ENCODE measurements at places on chromosomes 6 and 20.

- DNase-seq = no peak
Measured at GRCh38 chr6:4139272-4139671, 3.9 kb upstream of the ECI2 start.

DNA sequence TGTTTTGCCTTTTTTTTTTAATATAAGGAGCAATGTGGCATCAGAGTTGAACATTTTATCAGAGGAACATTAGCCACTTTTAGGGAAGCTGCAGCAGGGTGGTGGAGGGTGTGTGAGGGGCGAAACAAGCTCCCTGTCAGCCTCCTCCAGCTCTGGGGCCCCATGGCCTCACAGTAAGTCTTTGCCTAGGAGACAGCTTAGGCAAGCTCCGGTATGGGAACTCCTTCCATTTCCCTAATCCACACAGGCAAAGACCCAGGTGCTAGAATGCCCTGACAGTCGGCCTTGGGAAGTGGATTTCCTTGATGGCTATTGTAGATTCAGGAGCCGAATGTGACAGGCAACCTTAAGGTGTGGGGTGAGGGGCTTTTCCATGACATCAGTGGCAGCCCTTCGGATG lies 862 bp downstream of the PRND start:
- DNase-seq = no peak

DNA sequence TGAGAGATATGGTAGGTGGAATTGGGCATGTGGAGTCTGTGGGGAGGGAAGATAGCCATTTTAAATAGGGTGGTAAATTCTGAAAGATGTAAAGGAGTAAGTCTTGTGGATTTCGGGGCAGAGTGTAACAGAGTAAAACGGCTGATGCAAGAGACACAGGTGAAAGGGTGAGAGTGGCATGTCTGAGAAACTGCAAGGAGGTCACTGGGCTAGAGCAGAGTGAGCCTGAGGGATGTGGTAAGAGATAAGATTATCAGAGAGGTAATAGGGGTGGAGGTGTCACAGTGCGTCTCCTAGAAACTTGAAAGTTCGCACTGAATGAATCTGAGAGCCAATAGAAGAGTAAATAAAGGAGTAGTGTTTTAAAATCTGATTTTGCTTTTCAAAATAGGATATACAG lies 308.1 kb downstream of the EPM2A start:
- no peak for DNase-seq

DNA sequence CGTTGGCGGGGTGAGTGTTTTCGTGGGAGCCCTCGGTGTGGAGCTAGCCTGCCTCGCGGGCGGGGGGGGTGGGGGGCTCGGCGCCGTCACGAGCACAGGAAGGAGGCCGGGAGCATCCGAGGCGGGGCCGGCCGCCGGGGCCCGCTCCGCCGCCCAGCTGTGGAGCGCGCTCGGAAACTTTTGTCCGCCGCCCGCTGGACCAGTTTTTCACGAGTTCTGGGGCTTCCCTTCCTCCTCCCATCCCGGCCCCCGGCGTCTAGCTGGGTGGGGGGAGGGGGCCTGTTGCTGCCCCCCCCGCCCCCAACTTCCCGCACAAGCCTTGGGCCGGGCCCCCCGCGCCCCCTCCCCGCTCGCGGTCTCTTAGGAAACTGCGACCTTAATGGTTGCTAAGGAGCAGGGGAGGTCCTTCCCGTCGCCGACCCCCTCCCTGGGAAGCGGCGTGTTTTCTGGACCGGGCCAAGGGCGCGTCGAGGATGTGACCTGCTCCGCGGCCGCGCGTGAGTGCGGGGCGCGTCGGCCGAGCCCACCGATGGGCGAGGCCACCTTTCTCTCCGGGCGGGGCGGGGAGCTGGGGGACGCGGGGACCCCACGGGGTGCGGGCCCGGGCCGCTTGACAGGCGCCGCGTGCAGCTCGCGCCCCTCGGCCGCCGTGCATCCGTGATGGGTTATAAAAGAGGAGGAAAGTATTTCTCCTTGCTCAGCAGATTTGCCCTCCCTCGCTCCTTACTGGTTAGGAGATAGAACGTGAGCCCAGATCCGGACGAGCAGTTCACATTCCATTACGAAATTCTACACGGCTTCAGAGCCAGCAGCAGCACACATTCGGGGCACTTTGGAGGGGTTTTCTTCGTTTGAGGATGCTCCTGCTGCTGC lies 1.4 kb downstream of the RREB1 start:
- DNase-seq = peak; percentile 15

DNA sequence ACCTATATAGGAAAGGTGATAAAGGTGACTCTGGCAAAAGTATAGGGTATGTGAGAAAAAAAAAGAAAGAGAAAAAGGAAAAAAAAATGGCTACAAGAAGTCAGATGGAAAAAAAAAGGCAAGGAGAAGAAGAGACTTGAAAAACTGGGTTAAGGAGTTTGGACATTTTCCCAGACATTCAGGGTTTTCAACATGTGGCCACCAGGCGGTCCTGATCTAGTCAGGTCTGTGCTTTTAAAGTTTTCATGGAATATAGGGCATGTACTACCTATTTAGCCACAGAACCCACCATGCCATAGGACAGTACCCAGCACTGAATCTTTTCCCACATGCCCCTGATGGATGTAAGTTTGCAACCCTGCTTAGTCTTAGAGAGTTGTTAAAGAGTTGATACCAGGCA lies 433.7 kb downstream of the MAFB start:
- no peak for DNase-seq

- no peak for DNase-seq
Measured at GRCh38 chr6:56406276-56407269, 159.2 kb upstream of the COL21A1 start.

DNA sequence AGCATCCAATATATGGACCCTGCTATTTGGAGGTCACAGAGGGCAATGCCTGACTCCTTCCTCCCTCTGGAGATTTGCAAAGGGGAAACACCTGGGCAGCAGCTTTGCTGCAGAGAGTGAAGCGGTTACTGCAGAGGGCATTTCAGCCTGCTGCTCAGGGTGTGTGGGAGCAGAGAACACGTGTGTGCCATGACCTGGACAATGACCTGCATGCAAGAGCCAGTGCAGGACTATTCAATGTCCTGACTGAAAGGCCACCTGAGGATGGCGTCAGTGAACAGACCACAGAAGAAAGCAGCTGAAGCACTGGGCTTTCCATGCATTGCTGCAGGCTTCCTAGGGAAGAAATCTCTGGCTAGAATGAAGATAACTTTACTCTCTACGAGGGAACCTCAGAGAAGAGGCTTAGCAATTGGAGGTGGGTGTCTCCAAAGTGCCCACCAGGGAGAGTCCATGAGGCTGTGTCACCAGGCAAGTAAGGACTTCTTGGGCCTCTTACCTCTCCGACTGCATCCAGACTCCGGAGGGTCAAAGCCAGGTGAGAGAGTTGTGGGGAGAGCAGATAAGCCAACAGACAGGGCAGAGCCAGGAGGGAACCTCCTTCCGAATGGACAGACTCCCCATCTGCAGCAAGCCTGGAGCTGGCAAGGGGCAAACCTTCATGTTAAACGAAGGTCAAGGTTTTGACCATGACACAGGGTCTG lies 52.9 kb upstream of the PMEPA1 start:
- no peak for DNase-seq

- DNase-seq = no peak
Measured at GRCh38 chr6:46135176-46135575, 5.4 kb downstream of the ENPP4 start.

- DNase-seq = no peak
Measured at GRCh38 chr6:42222448-42222847, 4.8 kb upstream of the MRPS10 start.

DNA sequence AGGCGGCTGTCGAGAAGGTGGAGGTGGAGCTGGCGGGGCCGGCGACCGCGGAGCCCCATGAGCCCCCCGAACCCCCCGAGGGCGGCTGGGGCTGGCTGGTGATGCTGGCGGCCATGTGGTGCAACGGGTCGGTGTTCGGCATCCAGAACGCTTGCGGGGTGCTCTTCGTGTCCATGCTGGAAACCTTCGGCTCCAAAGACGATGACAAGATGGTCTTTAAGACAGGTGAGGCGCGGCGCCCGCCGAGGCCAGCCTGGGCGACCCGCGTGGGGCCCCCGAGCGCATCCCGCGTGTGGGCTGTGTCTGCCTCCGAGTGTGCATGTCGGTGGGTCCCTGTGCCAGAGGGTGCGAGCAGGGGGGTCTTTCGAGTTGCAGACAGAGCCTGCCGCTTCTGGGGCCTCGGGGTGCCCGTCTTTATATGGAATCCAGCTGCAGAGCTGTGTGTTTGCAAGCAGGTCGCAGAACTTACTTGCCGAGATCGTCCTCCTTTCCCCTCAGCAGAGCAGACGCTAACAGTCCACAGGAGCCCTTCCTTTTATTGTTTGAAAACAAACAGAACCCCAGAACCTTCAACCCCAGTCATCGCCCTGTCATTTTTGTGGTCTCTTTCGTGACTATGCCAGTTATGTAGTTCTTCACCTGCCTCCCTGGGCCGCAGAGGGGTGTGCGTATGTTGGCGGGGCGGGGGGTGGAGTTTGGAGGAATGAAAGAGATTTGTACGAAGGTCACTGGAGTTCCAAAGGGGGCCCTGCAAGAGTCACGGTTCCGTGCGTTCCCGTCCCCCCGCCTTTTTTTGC lies 766 bp downstream of the SLC16A10 start:
- DNase-seq = peak; percentile 49

DNA sequence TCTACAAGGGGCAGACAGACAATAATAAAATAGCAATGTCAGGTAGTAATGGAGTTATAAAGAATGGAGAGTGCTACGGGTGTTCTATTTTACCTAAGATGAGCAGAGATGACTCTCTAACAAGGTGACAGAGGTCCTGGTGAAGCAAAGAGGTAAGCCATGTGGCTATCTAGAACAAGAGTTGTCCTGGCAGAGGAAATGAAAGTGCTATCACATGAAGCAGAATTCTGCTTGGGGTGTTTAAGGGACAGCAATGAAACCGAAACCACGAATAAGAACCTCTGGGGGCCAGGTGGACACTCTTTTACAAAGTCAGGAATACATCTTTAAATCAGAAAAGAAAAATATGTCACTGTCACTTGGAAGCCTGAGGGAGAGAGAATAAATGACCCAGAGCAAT lies 37.9 kb upstream of the IRAK1BP1 start:
- no peak for DNase-seq

DNA sequence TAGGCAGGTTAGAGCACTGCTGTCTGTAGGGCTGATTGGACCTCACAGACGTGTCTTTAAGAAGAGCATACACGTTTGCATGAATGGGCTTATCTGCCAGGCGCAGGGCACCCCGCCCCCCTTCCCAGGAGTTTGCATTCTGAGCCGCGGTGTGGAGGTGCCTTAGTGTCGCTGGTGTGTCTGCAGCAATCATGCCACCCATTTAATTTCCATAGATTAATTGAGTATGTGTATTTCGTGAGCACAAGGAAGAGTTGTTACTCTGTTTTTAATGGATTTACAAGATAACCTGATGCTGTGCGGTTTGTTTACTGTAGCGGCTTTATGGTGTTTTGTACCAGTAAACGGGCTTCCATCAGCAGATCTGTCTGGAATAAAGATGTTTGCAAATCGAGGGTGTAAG lies 107.7 kb downstream of the ZDHHC14 start:
- DNase-seq = no peak

DNA sequence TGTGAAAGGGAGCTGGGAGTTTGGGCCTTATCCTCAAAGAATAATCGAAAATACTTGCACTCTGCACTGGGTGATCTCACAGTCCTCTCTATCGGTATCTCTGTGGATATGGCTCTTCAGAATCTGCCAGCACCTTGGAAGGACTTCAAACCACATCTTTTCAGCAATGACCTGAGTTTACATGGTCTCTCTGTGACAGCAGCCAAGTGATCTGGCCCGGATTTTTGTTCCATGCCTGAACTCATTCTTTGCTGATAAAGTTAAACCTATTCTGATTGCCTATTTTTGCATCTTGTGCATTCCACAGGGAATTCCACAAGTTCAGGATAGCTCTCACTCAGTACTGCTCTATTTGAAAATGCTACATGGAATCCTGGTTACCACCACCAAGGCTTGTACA lies 98.9 kb downstream of the HDGFL1 start:
- no peak for DNase-seq

DNA sequence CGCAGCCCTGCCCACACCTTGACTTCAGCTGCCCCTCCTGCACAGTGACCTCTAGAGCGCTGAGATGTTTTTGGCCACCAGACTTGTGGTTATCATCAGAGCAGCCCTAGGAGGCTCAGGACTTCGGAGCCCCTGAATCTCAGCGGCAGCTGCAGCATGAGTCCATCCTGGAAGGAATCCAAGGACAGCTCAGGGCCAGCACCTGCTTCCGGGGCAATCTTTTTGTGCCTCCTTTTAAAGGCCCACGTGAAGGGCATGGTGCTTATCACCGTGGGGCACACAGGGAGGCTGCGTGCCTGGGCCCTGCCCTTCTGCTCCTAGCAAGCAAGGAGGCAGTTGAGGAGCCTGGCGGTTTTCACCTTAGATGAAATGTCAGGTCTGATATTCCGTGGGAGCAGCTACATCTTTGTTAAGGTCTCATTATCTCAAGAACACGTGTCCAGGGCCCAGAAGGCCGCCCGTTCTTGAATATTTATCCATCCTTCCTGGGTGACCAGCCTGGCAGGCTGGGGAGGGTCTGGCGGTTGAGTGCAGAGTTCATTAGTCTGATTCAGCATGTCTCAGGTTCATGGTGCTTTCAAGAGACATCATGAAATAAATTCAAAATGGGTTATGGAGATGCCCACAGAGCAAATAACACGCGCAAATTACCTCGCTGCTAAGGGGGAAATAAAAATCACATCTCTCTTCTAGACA lies 392.4 kb downstream of the TAF4 start:
- no peak for DNase-seq

GRCh38 chr6:145626857-145627256 lies 108.5 kb downstream of the EPM2A start:
- no peak for DNase-seq

DNA sequence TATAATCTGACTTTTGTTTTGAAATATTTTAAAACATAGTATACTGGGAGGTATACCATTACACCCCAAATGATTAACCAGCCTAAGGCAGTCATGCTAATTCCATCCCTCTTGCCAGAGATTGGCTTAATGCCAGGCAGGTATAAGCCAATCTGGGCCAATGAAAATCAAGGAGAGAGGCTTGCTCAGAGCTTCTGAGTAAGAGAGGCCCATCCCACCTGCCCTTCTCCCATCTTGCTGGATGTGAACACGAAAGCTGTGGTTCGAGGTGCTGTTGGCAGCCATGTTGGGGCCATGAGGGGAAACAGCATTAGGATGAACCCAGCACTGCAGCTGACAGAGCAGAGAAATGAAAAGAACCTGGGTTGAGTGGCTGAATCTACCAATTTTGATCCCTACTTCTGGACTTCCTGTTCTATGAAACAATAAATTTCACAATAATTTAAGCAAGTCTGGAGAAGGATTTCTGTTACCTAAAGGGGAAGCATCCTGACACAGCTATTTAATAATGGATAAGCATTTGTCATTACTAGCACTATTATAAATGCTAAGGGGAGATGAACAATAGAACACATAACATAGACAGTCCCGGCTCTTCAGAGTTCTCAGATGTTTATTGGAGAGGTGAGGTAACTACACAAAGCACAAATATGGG lies 152.3 kb downstream of the CDC5L start:
- no peak for DNase-seq

- DNase-seq = no peak
Measured at GRCh38 chr6:77322604-77323003, 140.7 kb downstream of the HTR1B start.

DNA sequence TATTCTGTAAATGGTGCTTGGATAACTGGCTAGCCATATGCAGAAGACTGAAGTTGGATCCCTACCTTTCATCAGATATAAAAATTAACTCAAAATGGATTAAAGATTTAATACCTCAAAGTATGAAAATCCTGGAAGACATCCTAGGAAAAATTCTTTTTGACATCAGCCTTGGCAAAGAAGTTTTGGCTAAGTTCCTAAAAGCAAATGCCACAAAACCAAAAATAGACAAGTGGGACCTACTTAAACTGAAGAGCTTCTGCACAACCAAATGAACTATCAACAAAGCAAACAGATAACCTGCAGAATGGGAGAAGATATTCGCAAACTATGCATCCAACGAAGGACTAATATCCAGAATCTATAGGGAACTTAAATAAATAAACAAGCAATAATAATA lies 60.3 kb upstream of the RIPPLY2 start:
- DNase-seq = no peak

All from stimulated activated CD8-positive, alpha-beta memory T cell treated with anti-CD3 and anti-CD28 coated beads, Interleukin-15, amount 100 ng/mL, for 48 hours (primary cell).